ENCODE measurements at places on chromosomes 3 and 15. TPM values are rescaled to one million over a fixed set of nuclear protein-coding genes. Genes with fewer than 3 reads are reported as not detected.

GRCh38 chr3:5054098-5054497, 68.0 kb upstream of the ARL8B start:
- H3K36me3 ChIP-seq, result no peaks in the 10 kb centered on the region
- H3K27me3 ChIP-seq, result no peaks in the 10 kb centered on the region
- H3K27ac ChIP-seq, result no peak overlapping the region
- no peak for DNase-seq
- no peak overlapping the region for H3K4me3 ChIP-seq
- peaks cover 9% of the 10 kb centered on the region for H3K4me1 ChIP-seq

GRCh38 chr15:39623529-39623931, 42.7 kb downstream of the THBS1 start:
- no peaks in the 10 kb centered on the region for H3K36me3 ChIP-seq
- peak; percentile 56 for DNase-seq
- peaks cover 7% of the 10 kb centered on the region for H3K27me3 ChIP-seq
- peaks cover 34% of the 10 kb centered on the region for H3K4me1 ChIP-seq
- peak overlapping the region; percentile 6 for H3K27ac ChIP-seq

DNA sequence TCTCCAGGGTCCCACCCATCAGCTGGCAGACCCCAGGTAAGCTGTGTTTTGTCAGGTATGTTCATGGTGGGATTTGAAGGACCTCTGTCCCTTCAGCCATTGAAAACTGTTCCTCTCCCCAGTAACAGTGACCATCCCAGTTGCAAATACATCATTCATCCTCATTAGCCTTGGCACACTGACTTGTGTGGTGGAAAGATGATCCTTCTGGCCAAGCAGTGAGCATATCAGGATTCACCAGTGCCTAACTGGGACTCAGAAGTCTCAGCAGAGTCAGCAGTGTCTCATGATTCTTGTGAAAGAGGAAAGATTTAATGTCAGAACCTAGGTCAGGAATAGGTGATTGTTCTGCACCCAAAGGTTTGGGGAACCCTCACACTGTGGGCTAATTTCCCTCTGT, 90.2 kb downstream of the DNAJB8 start:
- peaks cover 6% of the 10 kb centered on the region for H3K36me3 ChIP-seq
- no peak for DNase-seq
- peaks cover 5% of the 10 kb centered on the region for H3K4me1 ChIP-seq
- no peak overlapping the region for H3K4me3 ChIP-seq
- no peaks in the 10 kb centered on the region for H3K27me3 ChIP-seq

DNA sequence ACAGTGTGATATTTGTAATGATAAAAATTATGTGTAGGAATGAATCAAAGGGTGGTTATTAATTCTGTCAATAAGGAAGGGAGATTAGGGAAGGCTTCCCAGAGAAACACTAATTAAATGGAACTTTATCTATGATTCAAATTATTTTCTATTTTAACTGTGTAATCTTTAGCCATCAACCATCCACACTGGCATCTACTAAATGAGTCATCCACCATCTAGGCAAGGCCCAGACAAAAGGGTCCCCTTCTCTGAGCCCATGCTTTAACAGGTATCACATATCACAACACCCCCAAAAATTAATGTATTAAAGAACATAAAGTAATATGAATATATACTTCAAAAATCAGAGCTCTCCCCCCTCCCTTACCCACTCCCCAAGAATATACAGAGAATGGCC, 19.9 kb upstream of the TPM1 start:
- DNase-seq, result no peak
- H3K4me1 ChIP-seq, result no peaks in the 10 kb centered on the region
- H3K27me3 ChIP-seq, result peaks cover 3% of the 10 kb centered on the region
- no peak overlapping the region for H3K27ac ChIP-seq
- H3K4me3 ChIP-seq, result no peak overlapping the region

DNA sequence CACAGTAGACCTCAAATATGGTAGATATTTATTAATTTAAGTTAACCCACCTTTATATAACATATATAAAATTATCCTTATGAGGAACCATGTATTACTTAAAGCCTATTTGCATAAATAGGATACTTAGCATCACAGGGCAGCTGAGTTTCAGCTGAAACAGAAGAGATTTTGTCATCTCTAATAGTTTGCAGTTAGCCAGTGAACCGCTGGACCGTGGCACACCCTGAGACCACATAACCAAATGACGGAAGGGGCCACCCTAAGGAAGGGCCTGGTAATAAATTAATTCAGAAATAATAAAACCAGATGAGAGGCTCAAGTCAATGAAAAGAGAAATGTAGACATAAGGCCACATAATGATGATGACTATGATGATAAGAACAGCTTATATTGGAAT, 107.7 kb downstream of the MYO5A start:
- H3K4me1 ChIP-seq, result no peaks in the 10 kb centered on the region
- H3K4me3 ChIP-seq, result no peak overlapping the region
- H3K36me3 ChIP-seq, result no peaks in the 10 kb centered on the region
- no peaks in the 10 kb centered on the region for H3K27me3 ChIP-seq

GRCh38 chr3:50525987-50526386, 22.6 kb upstream of the CACNA2D2 start:
- peaks cover 3% of the 10 kb centered on the region for H3K27me3 ChIP-seq
- H3K27ac ChIP-seq, result no peak overlapping the region
- no peak overlapping the region for H3K4me3 ChIP-seq
- peaks cover 2% of the 10 kb centered on the region for H3K4me1 ChIP-seq
- H3K36me3 ChIP-seq, result no peaks in the 10 kb centered on the region

- no peak overlapping the region for H3K4me3 ChIP-seq
- no peaks in the 10 kb centered on the region for H3K27me3 ChIP-seq
- peaks cover 10% of the 10 kb centered on the region for H3K36me3 ChIP-seq
- no peak for DNase-seq
- no peak overlapping the region for H3K27ac ChIP-seq
- H3K4me1 ChIP-seq, result no peaks in the 10 kb centered on the region
Measured at GRCh38 chr3:126922466-126922865, 60.4 kb upstream of the PLXNA1 start.

DNA sequence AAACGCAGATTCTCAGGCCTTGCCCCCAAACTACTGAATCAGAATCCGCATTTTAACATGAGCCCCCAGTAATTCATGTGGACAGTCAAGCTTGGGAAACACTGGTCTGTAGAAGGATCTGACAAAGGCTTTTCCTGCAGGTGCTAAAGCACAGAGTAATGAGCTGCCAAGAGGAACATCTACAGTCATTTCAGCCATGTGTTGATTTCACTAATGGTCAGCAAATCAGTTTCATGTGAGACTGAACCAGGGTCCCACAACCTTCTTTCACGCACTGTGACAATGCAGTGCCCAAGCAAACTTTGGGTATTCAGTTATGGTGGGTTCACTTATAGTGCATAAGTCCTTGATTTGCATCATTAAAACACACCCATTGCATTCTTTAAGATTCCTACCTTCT, 237.6 kb downstream of the TUSC7 start:
- H3K4me3 ChIP-seq, result no peak overlapping the region
- H3K27ac ChIP-seq, result no peak overlapping the region
- no peaks in the 10 kb centered on the region for H3K4me1 ChIP-seq
- no peak for DNase-seq

DNA sequence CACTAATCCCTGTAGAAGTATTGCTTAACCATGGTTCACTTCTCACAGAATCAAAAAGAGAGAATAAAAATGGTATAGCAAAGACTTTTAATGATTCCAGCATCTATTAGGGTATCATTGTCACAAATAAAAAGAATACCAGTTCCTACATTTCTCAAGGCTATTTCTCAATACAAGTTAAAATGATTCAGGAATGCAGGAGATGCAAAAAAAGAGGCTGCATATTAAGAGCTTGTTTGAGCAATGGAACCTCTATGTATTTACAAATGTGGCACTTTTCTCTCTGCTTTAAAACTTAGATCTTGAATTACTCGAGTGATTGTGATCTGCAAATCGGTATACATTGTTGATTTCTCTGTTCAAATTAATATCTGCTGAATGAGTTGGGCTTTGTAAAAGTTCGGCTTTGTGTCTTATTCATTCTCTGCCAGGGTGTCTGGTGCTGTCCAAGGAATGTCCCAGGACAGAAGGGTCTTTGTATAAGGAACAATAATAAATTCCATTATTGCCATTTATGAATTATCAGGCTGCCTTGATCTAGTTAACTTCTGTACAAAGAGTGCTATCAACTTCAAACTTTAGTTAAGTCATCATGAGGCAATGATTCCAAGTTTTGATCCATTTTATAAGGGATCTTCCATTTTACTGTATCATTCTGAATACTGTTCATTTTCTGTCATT, 364.2 kb downstream of the RBMS3 start:
- H3K4me3 ChIP-seq, result no peak overlapping the region
- DNase-seq, result no peak
- H3K4me1 ChIP-seq, result no peaks in the 10 kb centered on the region
- H3K27me3 ChIP-seq, result no peaks in the 10 kb centered on the region

DNA sequence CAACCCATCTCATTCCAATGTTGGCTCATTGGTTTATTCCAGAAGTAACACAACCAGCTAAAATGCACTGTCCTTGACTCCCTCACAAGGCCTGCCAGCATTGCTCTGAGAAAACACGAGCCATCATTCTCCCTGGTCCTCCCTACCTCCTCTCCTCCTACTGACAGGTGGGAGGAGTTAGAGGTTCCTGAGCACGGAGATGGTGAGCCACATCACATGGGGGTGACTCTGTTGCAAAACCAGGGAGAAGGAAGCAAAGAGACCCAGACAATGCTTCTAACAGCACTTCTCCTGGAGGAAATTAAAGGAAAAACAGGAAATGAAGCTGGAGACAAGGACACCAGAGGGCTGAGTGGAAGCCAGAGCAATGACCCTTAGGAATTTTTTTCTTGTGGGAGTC, 667.4 kb downstream of the NTRK3 start:
- H3K4me1 ChIP-seq, result no peaks in the 10 kb centered on the region
- H3K36me3 ChIP-seq, result no peaks in the 10 kb centered on the region
- H3K4me3 ChIP-seq, result no peak overlapping the region
- H3K27me3 ChIP-seq, result peaks cover 2% of the 10 kb centered on the region
- no peak for DNase-seq

DNA sequence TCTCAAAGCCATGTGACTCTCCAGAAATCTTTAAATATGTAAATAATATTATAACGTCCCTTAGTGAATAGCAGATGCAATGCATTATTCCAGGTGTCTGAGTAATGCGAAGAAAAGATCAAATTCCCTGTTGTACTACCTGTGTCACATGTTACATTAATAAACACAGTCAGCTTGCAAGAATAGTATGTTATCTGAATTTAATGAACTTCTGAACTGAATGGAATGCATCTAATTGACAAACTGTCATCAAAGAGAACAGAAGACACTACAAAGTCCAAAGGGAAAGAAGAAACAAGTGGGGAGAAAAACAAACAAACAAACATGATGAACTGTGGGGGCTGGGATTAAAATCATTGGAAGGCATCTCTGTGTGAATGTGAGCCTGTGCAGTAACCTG, 508.8 kb downstream of the LPP start:
- peaks cover 4% of the 10 kb centered on the region for H3K4me1 ChIP-seq
- H3K27me3 ChIP-seq, result no peaks in the 10 kb centered on the region
- H3K27ac ChIP-seq, result no peak overlapping the region
- no peak for DNase-seq
- H3K36me3 ChIP-seq, result peaks cover 1% of the 10 kb centered on the region

DNA sequence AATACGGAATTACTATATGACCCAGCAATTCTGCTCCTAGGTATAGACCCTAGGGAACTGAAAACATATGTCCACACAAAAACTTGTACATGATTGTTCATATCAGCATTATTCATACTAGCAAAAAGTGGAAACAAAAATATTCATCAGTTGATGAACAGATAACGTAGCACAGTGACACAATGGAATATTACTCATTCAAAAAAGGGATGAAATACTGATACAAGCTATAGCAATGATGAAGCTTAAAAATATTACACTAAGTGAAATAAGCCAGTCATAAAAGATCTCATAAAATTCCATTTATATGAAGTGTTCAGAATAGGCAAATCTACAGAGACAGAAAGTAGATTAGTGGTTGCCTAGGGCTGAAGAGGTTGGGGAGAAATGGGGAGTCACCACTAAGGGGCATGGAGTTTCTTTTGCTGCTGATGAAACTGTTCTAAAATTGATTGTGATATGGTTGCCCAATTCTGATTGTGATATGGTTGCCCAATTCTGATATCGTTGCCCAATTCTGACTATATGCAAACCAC, 10.5 kb downstream of the C15orf61 start:
- no peaks in the 10 kb centered on the region for H3K36me3 ChIP-seq
- peaks cover 9% of the 10 kb centered on the region for H3K4me1 ChIP-seq
- H3K4me3 ChIP-seq, result no peak overlapping the region
- H3K27ac ChIP-seq, result no peak overlapping the region
- no peak for DNase-seq

DNA sequence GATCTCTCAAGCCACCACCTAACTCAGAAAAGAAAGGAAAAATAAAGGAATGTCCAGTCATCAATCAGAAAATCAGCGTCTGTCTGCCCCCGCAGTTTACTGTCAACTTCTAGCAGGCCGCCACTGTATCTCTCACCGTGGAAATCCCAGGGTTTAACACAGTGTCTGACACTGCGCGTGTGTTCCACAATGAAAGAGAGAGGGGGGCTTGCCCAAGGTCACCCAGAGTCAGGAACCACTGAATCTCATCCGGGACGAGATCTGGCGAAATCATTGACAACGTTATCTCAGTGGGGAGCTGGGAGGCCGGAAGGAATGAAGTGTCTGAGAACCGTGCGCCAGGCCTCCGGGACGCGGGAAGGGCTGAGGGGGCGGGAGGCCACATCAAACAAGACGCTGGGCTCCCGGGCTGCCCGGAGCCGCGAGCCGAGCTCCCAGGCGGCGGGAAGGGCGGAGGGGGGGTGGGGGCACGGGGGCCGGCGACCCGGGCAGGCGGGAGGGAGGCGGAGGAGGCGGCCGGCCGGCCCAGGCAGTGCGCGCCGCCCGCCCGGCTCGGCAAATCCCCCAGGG, 2.2 kb upstream of the HES1 start:
- DNase-seq, result peak; percentile 37
- H3K27ac ChIP-seq, result peak overlapping the region; percentile 69
- no peaks in the 10 kb centered on the region for H3K36me3 ChIP-seq
- H3K4me1 ChIP-seq, result peaks cover 41% of the 10 kb centered on the region

- H3K27ac ChIP-seq, result no peak overlapping the region
- no peak for DNase-seq
- no peaks in the 10 kb centered on the region for H3K36me3 ChIP-seq
- no peaks in the 10 kb centered on the region for H3K4me1 ChIP-seq
- H3K27me3 ChIP-seq, result no peaks in the 10 kb centered on the region
Measured at GRCh38 chr15:51313074-51313393, 25.4 kb downstream of the CYP19A1 start.

- H3K4me3 ChIP-seq, result no peak overlapping the region
- H3K4me1 ChIP-seq, result peaks cover 5% of the 10 kb centered on the region
- no peaks in the 10 kb centered on the region for H3K36me3 ChIP-seq
Measured at GRCh38 chr3:143506190-143506589, 342.1 kb downstream of the SLC9A9 start.

DNA sequence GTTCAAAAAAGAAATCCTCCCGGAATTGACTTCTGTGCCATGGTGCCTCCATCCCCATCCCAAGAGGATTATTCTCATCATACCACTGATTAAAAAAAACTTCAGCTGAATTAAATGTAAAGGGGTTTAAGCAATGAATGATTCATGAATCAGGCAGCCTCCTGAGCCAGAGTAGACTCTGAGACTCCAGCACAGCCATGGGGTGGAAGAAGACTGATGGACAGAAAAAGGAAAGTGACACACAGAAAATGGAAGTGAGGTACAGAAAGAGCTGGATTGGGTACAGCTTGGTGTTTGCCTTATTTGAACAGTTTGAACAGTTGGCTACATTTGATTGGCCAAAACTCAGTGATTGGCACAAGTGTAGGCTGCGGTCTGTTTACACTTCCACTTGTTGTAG, 224.8 kb upstream of the ATP10A start:
- H3K4me3 ChIP-seq, result no peak overlapping the region
- peaks cover 3% of the 10 kb centered on the region for H3K4me1 ChIP-seq
- no peak overlapping the region for H3K27ac ChIP-seq

Gene C3orf22
- total RNA-seq, result not detected

Gene FGF7
- total RNA-seq, result not detected

Gene TBL1XR1
- 162 TPM for total RNA-seq

Gene ITIH1
- not detected for total RNA-seq

Gene CCR1
- total RNA-seq, result not detected

Data from activated naive CD4-positive, alpha-beta T cell treated with anti-CD3 and anti-CD28 coated beads for 36 hours (primary cell).